ENCODE measurements at places on chromosomes 2 and 18. TPM values are rescaled to one million over a fixed set of nuclear protein-coding genes. Genes with fewer than 3 reads are reported as not detected.

Gene TUBA3E
- not detected for total RNA-seq

Gene CYP27C1
- total RNA-seq, result 4.3 TPM

Gene NEU2
- total RNA-seq, result 1.4 TPM

Gene AGXT
- total RNA-seq, result 0.10 TPM
